ENCODE measurements at places on chromosomes 12 and 14. TPM values are rescaled to one million over a fixed set of nuclear protein-coding genes. Genes with fewer than 3 reads are reported as not detected.

Gene SDR9C7
- 0.51 TPM for total RNA-seq

Gene CLEC4E
- total RNA-seq, result not detected

Gene DAD1
- total RNA-seq, result 168 TPM

Gene SLC17A8
- 3.2 TPM for total RNA-seq

Gene TIMELESS
- 10.5 TPM for total RNA-seq

Gene LRRK2
- 25.2 TPM for total RNA-seq
